Stimulated activated CD8-positive, alpha-beta memory T cell treated with anti-CD3 and anti-CD28 coated beads, Interleukin-4, amount 100 ng/mL, for 48 hours (primary cell): ENCODE measurements at places on chromosomes 16 and 17.
A peak's percentile ranks its signal among the peaks of the same experiment; 100 is the strongest.

GRCh38 chr17:51046514-51047384, 73.9 kb downstream of the SPAG9 start:
- DNase-seq, result no peak

DNA sequence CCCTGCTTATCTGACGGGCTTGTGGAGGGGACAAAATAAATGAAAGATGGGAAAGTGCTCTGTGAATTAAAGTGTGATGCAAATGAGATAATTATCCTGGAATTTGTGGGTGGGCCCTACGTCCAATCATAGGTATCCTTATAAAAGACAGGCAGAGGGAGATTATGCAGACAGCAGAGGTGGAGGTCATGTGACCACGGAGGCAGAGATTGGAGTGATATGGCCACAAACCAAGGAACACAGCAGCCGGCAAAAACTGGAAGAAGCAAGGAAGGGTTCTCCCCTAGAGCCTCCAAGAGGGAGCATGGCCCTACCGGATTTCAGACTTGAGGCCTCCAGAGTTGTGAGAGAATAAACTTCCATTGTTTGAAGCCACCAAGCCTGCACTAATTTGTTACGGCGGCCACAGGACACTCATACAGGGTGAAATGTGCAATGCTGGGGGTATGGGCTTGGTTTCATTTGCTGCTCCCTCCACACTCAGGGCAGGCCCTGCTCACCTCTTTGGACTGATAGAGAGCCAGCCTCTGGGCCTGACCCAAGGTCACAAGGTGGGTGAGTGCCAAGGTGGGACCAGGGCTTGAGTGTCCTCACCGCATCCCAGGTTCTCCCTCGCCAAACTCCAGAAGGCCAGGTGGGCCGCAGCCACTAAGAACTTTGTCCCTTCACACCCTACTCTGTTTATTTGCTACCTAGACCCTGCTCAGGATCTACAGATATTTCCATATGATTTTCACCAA, 149.6 kb upstream of the TNRC6C start:
- DNase-seq, result no peak

DNA sequence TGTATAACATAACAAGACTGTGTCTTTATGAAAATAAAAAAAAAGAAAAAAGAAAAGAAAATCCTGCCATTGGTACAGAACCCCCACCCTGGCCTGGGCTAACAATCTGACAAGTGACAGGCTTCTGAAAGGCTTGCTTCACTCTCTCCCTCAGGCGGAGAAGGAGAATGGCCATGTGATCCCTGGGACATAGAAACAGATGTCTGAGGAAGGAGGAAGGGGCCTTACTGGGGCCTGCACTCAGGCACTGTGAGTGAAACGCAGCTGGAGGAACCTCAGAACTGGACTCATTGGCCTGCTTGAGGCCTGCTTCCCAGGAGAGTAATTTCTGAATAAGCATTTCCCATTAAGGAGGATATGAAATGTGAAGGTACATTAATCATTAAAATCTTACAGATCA, 17.5 kb downstream of the MAP3K14 start:
- no peak for DNase-seq

DNA sequence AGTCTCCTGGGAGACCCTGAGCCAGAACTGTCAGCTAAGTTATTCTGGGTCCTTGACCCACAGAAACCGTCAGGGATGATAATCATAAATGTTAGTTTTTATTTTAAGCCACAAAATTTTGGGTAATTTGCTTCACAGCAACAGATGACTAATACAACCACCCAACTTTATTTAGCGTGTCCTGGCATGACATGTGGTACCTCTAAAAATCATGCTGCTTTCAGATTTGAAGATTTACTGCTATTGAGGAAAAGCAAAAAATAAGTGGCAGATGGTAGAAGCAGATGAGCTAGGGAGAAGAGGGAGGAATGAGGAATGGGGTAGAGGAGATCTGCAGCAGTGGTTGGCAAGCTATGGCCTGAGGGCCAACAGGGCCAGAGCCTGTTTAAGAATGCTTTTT, 90.4 kb downstream of the TMEM100 start:
- DNase-seq, result no peak

DNA sequence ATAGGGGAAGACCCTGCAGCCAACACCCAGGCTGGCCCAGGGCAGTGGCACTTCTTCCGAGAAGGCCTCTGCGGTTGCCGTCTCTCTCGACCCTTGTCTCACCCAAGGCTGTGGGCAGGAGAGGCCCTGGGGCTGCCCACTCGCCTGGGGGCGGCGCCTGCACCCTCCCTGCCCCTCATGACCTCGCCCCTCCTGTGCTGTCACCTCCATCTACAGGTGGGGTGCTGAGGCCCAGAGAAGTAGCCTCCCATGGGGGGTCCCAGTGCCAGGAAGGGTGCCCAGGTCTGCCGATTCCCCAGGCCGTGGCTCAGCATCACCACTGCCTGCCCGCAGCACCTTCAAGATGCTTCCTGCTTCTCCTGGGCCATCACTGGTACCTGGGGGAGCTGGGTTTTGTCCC, 992 bp downstream of the NLRC3 start:
- peak; percentile 40 for DNase-seq

DNA sequence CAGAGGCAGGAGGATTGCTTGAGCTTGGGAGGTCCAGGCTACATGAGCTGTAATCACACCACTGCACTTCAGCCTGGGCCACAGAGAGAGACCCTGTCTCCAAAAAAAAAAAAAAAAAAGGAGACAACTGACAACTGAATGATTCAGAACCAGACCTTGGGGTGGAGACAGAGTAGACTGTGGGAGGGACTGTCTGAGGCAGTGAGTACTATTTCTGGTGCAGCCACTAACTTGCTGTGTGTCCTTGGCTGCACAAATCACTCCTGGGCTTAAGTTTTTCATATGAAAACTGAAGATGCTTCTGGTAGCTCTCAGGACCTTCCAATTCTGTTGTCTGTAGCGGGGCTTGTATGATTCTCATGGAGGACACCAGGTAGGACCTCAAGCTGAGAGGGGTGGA, 5.8 kb downstream of the ASB16 start:
- no peak for DNase-seq

- no peak for DNase-seq
These were observed 10.8 kb downstream of the CPNE2 start for GRCh38 chr16:57102888-57103851.

GRCh38 chr16:15694499-15694898, 44.5 kb downstream of the NDE1 start:
- DNase-seq, result no peak

DNA sequence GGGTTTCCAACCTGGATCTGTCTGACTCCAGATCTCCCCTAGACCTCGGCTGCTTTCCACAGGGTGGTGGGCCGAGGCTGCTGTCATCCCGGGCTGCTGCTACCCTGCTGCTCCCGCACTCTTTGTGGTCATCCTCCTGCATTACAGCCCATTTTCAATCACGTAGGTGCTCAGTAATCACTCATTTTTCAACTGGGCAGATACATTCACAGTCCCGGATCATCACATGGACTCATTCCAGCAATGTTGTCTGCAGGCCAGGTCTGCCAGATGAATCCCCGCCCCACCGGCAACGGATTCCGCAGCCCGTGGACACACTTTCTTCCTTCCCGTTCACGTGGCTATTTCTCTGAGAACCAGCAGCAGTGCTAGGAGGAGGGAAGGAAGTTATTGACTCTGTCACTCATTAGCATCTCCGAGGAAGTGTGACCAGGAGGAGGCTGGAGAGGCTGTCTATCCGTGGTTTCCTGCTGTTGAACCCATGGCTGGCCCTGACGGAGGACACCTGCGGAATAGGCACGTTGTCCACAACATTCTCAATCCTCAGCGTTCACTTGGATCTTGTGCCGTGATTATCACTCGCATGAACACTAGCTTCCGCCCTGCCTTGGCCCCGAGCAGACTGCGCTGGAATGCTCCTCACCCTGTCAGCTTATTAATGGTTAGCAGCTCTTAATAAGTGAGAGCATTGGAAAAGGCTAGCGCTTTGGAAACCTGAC, 14.7 kb upstream of the ZCCHC14 start:
- DNase-seq, result no peak

GRCh38 chr17:68400404-68400735, 56.9 kb downstream of the WIPI1 start:
- peak; percentile 66 for DNase-seq

- no peak for DNase-seq
These were observed 119.7 kb upstream of the CIBAR2 start for GRCh38 chr16:85231959-85232358.
